ENCODE measurements at places on chromosomes 16 and 17.

GRCh38 chr16:4548124-4548523 lies 8.0 kb upstream of the C16orf96 start:
- no peak for DNase-seq

GRCh38 chr17:18115517-18115916 lies 7.0 kb downstream of the MYO15A start:
- DNase-seq: no peak

GRCh38 chr17:27504188-27504995 lies 48.1 kb downstream of the KSR1 start:
- DNase-seq: no peak

GRCh38 chr16:58418601-58419000 lies 26.3 kb downstream of the GINS3 start:
- DNase-seq: no peak

DNA sequence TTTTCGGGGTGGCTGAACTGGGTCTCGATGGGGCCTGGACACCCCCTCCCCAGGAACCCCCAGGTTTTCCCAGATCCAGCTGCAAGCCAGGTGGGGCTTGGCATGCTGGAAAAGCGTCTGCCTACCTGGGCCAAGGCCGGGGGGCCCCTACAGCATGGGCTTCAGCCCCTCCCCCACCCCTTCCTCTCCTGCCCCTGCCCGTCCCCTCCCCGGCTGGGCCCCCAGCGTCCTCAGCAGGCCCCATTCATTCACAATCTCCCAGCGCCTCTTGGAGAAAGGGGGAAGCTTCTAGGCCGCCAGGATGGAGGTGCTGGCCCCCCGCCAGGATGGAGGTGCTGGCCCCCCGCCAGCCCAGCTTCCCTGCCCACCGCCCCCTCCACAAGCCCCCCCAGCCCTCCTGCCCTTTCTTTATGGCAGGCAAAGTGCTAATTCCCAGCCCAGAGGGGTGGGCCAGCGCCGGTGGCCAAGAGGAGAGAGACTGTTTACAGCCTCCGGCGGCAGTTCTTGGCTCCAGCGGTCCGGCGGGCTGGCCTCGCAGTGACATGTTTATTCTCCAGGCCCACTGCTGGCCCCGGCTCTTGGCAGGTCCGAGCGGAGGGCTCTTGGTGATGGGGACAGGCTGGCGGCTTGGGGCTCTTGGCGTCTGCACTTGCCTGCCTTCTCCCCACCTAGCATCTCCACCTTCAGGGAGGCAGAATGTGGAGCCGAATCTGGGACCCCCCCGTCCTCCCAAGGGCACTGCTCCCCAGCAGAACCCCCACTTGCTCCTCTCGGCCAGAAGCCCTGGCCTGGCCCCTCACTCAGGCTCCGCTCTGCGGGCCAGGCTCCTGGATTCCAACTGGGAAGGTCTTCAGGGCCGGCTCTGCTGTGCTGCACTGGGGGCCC lies 94.4 kb upstream of the CIBAR2 start:
- DNase-seq: no peak

- no peak for DNase-seq
These were observed 16.9 kb downstream of the MYO1D start for GRCh38 chr17:32859857-32860525.

DNA sequence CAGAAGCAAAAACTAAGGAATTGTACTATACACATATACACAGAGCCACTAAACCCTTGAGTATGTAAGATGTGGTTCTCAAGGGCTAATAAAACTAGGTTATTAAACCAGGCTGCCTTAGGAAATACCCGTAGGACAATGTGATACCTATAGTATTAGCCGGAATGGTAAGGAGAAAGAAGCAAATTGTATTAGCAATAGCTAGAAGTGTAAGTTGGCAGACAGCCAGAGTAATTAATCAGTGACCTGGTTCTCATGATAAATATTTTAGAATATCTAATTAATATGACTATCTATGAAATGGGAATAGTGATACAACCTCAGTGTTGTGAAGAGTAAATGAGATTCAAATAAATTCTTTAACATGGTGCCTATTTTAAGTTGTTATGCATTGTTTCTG lies 18.6 kb downstream of the GDPD1 start:
- DNase-seq: no peak

DNA sequence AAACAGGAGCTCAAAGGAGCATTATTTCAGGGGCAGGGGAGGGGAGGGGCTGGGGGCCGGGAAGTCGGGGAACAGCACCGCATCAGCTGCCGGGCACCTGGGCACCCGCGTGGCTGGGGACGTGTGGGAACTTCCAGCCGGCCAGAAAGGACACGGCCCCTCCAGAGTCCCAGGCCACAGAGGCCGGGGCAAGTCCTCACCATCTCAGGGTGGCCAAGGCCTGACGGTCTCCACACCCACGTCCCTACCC lies 1.1 kb downstream of the PGAP6 start:
- no peak for DNase-seq

GRCh38 chr16:74999219-74999608 lies 390 bp downstream of the ZNRF1 start:
- DNase-seq: no peak

DNA sequence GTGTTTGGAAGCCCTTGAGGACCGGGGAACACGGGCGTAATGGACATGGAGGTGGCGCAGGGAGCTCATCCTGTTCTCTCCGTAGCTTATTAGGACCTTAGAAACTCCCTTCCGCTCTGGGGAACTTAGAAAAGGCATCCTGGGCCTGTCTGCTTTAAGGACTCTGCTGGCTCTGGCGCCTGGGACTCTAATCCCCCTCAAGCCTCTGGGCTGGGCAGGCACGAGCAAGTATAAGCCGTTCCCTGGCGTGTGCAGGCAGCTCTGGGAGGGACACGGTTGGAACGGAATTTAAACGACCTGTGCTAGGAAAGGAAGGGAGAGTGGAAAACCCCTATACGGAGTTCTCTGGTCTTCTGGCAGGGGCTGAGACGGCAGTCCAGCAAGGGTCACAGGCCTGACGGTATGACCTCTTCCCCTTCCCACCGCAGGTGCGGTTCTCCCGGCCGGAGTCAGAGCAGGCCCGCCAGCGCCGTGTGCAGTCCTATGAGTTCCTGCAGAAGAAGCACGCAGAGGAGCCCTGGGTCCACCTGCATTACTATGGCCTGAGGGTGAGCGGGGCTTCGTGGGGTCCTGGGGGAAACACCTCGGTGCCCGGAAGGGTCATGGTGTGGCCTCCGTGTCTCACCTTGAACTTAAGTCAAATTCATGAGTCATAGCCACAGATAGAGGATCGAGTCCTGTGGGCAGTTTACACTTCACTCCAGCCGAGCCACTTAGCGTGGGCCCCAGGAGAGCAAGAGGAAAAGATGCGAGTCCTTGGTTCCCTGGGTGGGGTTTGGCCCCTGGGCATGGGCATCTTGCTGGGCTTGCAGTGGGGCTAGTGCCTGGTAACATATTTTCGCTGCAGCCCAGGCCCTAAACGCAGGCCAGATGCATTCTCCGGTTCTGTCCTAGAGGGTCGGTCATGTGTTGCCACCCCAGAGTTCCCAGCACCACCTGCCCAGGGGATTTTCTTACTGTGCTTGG lies 17.7 kb downstream of the POLR3E start:
- no peak for DNase-seq

GRCh38 chr17:42111265-42111636 lies 1.3 kb downstream of the DHX58 start:
- DNase-seq: no peak

GRCh38 chr17:17060001-17060922 lies 18.0 kb downstream of the MPRIP start:
- DNase-seq: no peak

GRCh38 chr16:85010446-85010930 lies 847 bp downstream of the ZDHHC7 start:
- DNase-seq: no peak

- DNase-seq: no peak
These were observed 51.0 kb upstream of the NOL11 start for GRCh38 chr17:67666710-67667109.

- DNase-seq: no peak
These were observed 81.8 kb downstream of the PRKCB start for GRCh38 chr16:23917621-23918020.

DNA sequence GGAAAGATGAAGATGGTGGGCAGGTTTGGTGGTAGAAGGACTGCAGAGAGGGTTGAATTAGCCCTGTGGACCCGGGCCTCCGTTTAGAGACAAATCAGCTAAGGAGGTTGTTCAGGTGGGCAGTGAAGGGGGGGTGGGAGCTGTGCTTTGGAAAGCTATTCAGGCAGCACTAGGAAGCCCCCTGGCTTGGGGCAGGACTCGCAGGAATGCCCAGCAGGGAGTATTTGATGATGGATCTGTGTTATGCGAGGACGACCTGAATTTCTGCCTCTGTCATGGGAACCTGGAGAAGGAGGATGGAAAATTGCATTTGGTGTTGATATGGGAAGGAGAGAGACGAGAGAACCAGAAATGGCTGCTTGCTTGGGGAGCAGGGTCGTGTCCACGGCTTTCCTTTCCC lies 3.5 kb downstream of the SPDYE4 start:
- DNase-seq: no peak

- DNase-seq: no peak
These were observed 70.5 kb downstream of the MARF1 start for GRCh38 chr16:15572329-15573001.

GRCh38 chr16:17269439-17269838 lies 201.3 kb downstream of the XYLT1 start:
- no peak for DNase-seq

DNA sequence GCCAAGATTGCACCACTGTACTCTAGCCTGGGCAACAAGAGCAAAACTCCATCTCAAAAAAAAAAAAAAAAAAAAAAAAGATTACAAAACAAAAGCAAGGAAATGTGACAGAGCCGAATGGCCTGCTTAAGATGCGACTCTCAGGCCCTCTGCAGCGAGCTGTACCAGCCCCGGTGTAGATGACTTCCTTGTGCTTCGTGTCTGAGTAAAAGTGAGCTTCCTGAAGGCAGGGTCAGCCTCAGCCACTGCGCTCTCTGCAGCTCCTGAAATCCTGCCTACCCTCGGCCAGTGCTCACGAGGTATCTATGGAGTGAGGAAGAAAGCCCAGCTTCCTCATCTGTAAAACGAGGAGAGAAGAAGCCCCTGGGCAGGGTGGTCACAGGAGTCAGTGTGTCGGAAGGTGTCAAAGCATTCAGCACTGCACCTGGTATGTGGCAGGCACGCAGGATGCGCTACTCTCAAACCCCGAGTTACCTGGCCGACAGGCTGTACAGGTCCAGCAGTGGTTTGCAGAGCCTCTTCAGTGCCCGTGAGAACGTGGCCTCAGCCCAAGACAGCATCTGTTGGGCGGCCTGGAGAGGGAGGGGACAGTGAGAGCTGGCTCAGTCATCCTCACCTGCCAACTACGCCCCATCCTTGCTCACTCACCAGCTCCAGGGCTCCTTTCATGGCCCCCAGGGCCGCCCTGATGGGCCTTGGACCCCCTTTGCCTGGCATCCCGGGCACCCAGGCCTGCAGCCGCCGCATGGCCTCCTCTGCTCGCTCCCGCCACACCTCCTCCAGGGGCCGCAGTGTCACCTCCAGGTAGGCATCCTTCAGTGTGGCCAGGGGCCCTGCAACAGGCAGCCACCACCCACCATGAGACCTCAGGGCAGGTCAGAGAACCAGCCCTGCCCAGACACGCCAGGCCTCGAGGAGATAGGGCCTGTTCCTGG lies 44.6 kb downstream of the RMI2 start:
- DNase-seq: no peak

DNA sequence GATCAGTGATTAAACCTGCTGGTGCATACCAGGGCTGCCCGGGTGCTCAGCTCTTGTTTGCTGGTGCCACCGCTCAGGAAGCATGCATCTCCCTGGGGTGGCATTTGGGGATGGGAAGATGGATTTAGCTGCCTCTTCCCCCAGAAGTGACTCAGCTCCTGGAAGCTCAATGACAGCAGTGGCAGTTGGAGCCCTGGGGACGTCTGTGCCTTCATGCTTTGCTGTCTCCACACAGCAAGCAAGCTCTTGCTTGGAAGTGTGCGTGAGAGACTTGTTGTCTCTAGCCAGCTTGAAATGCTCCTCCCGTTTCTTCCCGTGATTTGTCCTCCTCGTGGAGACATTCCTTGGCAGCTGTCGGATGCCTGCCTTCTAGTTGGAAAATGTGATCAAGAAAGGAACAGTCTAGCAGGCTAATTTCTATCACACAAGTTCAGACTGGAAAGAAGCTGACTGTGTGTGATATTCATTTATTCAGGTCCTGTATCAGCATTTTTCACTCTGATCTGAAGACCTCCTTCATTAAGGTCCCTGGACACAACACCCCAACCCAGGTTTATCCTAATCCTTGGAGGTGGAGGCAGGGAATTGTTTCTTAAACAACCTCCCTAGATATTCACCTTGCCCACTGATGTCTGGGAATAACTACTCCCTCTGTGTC lies 73.0 kb downstream of the BMERB1 start:
- no peak for DNase-seq

DNA sequence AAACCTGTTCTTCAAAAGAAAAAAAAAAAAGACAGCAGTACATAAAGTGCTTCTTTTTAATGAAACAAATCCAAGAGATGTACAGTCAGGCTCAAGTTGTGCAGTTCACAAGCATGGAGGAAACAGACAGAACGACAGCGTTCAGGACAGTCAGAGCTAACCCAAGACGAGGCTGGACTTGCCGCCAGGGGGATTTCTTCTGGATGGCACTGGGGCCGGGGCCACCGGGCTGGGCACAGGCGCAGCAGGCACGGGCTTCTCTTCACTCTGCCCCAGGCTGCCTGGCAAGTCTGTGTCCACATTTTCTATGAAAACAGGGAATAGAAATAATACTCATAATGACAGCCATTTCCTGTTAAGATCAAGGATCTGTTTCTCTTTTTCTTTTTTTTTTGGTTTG lies 4.4 kb upstream of the NT5C start:
- DNase-seq: no peak

DNA sequence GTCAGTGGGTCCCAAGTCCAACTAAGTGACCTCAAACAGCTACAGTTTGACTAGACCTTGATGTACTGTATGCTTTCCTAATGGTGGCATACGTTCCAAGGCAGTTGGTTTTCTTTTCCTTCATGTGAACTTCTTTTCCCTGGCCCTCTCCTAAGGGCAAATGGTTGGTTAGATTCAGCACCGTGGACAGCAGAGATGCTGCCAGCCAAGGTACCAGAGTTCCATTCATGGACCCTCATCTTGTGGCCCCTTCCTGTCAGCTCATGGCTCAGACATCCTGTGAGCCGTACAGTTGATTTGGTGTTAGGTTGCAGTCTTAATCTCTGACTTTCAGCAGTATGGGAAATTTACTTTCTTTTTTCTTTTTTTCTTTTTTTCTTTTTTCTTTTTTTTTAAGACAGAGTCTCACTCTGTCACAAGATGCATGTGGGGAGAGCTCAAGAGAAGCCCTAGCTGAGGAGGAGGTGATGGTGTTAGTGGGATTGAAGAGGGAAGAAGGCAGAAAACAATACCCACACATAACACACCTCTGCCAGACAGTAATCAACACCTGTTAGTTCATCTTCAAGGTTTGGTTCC lies 122.4 kb downstream of the USP31 start:
- no peak for DNase-seq

DNA sequence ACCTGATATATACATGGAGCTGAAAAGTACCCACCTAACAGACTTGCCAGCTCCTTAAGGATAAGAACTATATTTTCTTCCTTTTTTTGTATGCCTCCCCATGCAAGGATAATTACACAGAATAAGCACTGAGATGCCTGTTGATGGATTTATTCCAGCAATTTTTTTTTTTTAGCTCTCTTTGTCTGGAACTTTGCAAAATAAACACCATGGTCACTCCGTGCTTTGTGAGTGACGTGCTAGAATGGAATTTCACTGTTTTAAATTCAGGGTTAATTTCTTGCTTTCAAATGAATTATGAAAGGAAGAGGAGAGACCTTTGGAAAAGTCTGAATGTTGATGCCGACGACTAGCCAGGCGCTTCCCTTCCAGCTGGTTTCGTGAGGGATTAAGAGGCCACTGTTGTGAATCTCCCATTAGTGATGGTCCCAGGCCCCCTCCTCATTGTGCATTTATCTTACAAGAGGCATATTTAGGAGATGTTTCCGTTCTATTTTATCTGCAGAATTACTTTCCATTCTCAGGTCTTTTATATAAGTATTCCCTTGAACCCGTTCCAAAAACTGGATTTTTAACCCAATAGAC lies 529.1 kb downstream of the WWOX start:
- no peak for DNase-seq
